Breast epithelium (tissue), 4 donors: ENCODE measurements at places on chromosomes 3 and 15. TPM values are rescaled to one million over a fixed set of nuclear protein-coding genes. Genes with fewer than 3 reads are reported as not detected.

Gene ISLR
- 88.0 TPM for total RNA-seq

Gene TTC21A
- 16.1 TPM for total RNA-seq

Gene GRK7
- 0.15 TPM for total RNA-seq

Gene LHFPL4
- total RNA-seq = not detected

Gene MUC20
- 24.3 TPM for total RNA-seq

Gene CSPG5
- 0.98 TPM for total RNA-seq

Gene GOLGA6A
- total RNA-seq = 1.0 TPM

Gene ST8SIA2
- 0.66 TPM for total RNA-seq

Gene COL8A1
- 13.6 TPM for total RNA-seq

Gene CCR3
- not detected for total RNA-seq

Gene PLSCR5
- total RNA-seq = not detected

Gene CHRNB4
- not detected for total RNA-seq

Gene NTRK3
- total RNA-seq = 13.8 TPM

Gene POLG
- total RNA-seq = 53.3 TPM

Gene NISCH
- total RNA-seq = 119 TPM

Gene SEMA3F
- 7.7 TPM for total RNA-seq

Gene SAMD7
- total RNA-seq = not detected

Gene ERICH6
- 0.29 TPM for total RNA-seq

Gene GASK1A
- total RNA-seq = 10.1 TPM

Gene RFX7
- total RNA-seq = 10.8 TPM
